Skeletal muscle cell (primary cell): ENCODE measurements at places on chromosomes 6 and 20.

DNA sequence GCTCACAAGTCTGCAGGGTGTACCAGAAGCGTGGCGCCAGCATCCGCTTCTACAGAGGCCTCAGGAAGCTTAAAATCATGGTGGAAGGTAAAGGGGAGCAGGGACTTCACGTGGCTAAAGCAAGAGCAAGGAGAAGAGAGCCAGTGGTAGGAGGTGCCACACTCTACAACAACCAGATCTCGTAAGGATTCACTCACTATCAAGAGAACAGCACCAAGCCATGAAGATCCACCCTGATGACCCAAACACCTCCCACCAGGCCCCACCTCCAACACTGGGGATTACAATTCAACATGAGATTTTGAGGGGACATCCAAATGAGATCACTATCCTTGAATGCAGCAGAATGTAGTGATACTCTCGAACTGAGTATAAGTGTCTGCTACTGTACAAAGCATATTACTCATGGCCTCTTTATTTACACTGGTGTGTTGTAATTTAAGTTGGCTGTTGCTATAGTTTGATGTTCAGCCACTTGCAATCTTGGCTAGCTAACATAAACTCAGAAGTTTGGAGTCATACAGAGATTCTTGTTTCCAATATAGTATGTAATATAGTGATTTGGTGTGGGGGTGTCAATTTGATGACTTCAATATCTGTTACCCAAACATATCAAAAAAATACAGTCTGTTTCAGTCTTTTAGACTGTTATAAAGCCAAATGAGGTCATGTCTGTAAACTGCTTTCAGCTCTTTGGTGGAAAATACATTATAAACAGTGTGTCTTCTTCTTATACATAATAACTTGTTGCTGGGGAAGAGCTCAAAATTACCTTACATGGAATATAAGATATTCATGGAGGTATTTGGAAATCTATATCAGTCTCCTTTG, 39.4 kb upstream of the MYLIP start:
- no peak for DNase-seq

GRCh38 chr6:154232013-154232910, 124.3 kb downstream of the IPCEF1 start:
- DNase-seq = no peak

GRCh38 chr6:139732451-139732850, 358.0 kb upstream of the CITED2 start:
- DNase-seq = peak; percentile 64

DNA sequence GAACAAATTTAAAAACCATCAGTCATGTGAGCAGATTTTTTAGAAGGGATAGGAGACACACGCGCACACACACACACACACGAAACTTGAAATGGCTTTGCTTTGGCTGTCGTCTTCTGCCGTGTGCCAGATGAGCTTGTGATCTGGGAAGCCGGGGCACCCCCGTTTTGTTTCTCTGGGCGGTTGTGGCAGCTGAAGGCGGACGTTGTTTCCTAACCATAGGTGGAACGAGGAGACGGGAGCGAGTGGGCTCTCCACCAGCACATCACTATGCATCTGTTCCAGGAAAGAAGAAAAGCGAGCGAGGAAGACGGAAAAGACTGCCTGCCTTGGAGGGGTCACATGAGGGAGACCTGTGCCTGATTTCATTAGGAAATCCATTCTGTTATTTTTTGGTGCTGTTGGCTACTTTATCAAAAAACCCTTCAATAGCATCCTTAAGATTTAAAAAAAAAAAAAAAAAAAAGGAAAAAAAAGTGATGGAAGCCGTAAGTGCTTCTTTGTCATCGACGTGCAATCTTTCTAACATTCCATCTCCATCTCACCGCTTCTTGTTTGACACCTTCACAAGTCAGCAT, 142.1 kb downstream of the DTNBP1 start:
- DNase-seq = no peak

- no peak for DNase-seq
These were observed 32.8 kb upstream of the FOXA2 start for GRCh38 chr20:22617160-22617559.

GRCh38 chr6:136772685-136773472, 19.4 kb downstream of the MAP3K5 start:
- DNase-seq = no peak

DNA sequence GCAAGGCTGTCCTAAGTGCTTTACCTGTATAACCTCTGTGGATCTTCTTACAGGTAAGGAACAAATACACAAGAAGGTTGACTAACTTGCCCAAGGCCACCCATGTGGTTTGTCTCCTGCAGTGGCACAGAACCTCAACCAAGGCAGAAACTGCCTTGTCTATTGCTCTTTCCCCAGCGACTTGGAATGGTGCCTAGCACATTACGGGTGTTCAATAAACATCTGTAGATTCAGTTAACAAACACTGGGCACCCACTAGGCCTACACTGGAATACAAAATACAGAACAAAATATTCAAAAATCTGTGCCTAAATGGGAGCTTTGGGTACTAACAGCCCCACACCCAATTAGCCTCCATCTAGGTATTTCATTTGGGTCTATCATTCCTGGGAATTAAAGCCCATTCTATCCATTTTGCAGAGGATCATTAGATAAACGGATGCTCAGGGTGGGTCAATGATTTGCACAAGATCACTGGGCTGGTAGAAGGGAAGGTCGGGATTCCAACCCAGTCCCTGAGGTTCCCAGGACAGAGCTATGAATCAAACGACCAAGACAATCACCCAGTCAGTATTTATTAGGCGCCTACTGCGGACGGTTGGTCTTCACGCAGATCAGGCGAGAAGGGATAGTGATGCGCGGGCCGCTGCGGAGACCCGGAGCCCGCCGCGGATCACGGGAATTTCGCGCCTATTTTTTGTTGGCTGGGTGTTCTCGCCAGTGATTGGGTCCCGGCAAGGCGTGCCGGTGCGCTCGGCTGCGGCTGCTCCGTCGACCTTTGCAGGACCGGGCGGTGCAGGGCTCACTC, at the start of gene STK35:
Gene STK35 (plus strand): TSS at position 771 of the 808 bp plus-strand sequence. CDS start 55 bp downstream, outside the sequence.
- no peak for DNase-seq
